ENCODE measurements at places on chromosomes 12 and 14. TPM values are rescaled to one million over a fixed set of nuclear protein-coding genes. Genes with fewer than 3 reads are reported as not detected.

Gene LMO3
- not detected for total RNA-seq

Gene RFLNA
- total RNA-seq, result 0.27 TPM

Gene RERG
- under 0.01 TPM for total RNA-seq

Gene SLC17A8
- total RNA-seq, result not detected

Gene CLEC2D
- total RNA-seq, result 5.9 TPM

Gene C12orf56
- not detected for total RNA-seq

Gene AP1G2
- 132 TPM for total RNA-seq

Gene TMEM30B
- total RNA-seq, result 0.54 TPM

Gene MED13L
- 167 TPM for total RNA-seq

Gene HSPA2
- total RNA-seq, result 5.1 TPM

Gene TMEM263
- 16.4 TPM for total RNA-seq

Gene TAS2R8
- total RNA-seq, result not detected

Gene NDRG2
- total RNA-seq, result 21.8 TPM

Gene SLC39A5
- 0.54 TPM for total RNA-seq

Gene TMEM253
- not detected for total RNA-seq

Gene TMTC1
- total RNA-seq, result 0.27 TPM

Gene HNF1A
- total RNA-seq, result not detected

Gene CLEC2B
- total RNA-seq, result 17.0 TPM

Gene JKAMP
- 56.8 TPM for total RNA-seq

Gene COCH
- total RNA-seq, result 2.2 TPM

Gene PLCZ1
- not detected for total RNA-seq

Gene TBC1D30
- under 0.01 TPM for total RNA-seq

Gene TRIM9
- total RNA-seq, result 3.2 TPM

Gene CD4
- 3.8 TPM for total RNA-seq

Gene RTL1
- total RNA-seq, result not detected

Gene BIN2
- total RNA-seq, result 36.1 TPM

Gene KIF5A
- 1.3 TPM for total RNA-seq

Gene CLEC6A
- not detected for total RNA-seq

Gene POTEM
- total RNA-seq, result not detected

Gene GNPTAB
- total RNA-seq, result 40.4 TPM

Gene ATL1
- 11.0 TPM for total RNA-seq

Gene LBHD2
- total RNA-seq, result not detected

Gene VDR
- total RNA-seq, result 1.1 TPM

Gene NTF3
- under 0.01 TPM for total RNA-seq

Gene RNASE7
- not detected for total RNA-seq
